Heart left ventricle (tissue), 16 donors: ENCODE measurements at places on chromosomes 3 and 15. TPM values are rescaled to one million over a fixed set of nuclear protein-coding genes. Genes with fewer than 3 reads are reported as not detected.

BCL2A1 gene
- 3.0 TPM for total RNA-seq

- no peak for DNase-seq
- H3K27ac ChIP-seq: no peak overlapping the region
- no peak overlapping the region for H3K4me3 ChIP-seq
- H3K36me3 ChIP-seq: no peaks in the 10 kb centered on the region
- no peaks in the 10 kb centered on the region for H3K4me1 ChIP-seq
- no peaks in the 10 kb centered on the region for H3K27me3 ChIP-seq
Observed at GRCh38 chr3:72632129-72632528, 216.1 kb downstream of the SHQ1 start.

DNA sequence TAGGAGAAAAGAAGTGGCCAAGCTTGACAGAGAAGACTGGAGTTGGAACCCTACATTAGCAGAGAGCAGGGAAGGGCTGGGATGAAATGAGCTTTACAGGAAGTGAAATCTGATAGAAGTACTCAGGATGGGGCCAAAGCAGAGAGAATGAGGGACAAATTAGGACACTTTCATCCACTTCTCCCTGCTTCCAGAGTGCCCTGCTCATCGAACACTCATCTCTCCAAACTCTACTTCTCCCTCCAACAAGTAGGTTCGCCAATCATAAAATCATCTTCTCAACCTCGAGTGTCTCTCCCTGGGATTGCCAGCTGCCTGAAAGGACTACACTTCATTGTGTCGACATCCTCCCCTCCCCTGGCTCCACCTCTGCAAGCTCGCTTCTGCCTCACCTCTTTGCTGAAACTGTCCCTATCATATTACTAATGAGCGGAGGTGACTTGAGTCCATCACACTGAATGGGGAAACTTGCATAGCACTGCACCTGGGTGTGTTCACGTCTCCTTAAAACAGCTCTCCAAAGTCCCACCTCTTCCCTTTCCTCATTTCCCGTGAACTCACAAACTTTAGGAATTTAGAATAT is 365.8 kb downstream of the FOXP1 start:
- DNase-seq: no peak
- no peak overlapping the region for H3K27ac ChIP-seq
- H3K4me3 ChIP-seq: no peak overlapping the region

SLC22A14 gene
- 0.13 TPM for total RNA-seq

DNA sequence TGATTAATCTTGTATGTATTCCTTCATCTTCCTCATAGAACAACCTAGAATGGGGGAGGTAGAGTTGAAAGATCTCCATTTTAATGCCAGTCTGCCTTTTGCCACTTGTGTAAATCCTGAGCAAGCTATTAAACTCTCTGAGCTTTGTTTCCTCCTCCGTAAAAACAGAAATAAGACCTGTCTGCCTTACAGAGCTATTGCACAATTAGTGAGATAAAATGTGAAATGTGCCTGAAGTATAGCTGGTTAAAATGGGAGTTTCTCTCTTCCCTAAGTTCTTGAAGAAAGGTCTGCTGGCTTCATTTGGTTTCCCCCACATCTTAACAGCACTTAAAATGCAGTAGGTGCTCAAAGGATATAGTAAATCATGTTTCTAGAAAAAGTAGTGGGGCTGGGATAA is 19.0 kb downstream of the ALDH1A2 start:
- H3K36me3 ChIP-seq: no peaks in the 10 kb centered on the region
- H3K27ac ChIP-seq: no peak overlapping the region
- no peak overlapping the region for H3K4me3 ChIP-seq
- DNase-seq: no peak
- H3K27me3 ChIP-seq: no peaks in the 10 kb centered on the region

DNA sequence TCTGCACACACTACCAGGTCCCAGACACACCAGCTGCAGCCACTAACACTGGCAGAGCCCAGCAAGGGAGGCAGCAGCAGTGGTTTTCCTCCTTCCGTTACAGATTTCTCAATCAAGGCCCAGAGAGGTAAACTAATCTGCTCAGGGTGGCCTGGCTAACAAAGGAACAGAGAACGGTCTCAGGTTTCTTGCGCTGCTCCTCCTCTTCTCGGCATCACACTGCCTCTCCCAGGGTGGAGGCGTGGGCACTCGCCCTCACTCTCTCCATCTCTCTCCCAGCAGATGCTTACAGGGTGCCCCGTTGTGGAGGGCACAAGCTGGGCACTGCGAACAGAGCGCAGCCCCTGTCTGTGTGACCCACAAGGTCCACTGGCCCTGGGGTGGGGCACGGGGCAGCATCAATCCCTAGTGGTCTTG is 228.7 kb downstream of the VPS13C start:
- no peaks in the 10 kb centered on the region for H3K36me3 ChIP-seq
- no peak overlapping the region for H3K4me3 ChIP-seq
- no peak for DNase-seq
- no peaks in the 10 kb centered on the region for H3K4me1 ChIP-seq
- H3K27me3 ChIP-seq: peaks cover 3% of the 10 kb centered on the region

GRCh38 chr3:24529210-24529609 is 34.6 kb upstream of the THRB start:
- no peak overlapping the region for H3K4me3 ChIP-seq
- H3K27ac ChIP-seq: no peak overlapping the region
- DNase-seq: no peak
- H3K4me1 ChIP-seq: no peaks in the 10 kb centered on the region

DNA sequence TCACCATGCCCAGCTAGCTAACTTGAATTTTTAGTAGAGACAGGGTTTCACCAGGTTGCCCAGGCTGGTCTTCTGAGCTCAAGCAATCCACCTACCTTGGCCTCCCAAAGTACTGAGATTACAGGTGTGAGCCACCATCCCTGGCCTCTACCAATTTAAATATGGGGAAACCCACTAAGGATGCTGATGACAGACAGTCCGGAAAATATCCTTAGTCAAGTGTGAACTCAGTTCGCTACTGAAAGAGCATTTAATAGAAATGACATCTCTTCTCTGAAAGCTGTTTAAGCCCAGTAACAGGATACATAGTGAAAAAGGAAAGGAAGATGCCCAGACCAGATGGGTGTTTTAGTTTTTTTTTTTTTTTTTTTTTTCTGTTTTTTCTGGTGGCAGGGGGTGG is 7.7 kb upstream of the GRAMD2A start:
- no peak for DNase-seq
- peaks cover 43% of the 10 kb centered on the region for H3K4me1 ChIP-seq
- H3K36me3 ChIP-seq: peaks cover 49% of the 10 kb centered on the region
- H3K4me3 ChIP-seq: no peak overlapping the region

GRCh38 chr15:84006421-84006820 is 229.2 kb upstream of the GOLGA6L4 start:
- H3K27me3 ChIP-seq: no peaks in the 10 kb centered on the region
- H3K4me3 ChIP-seq: no peak overlapping the region
- no peak for DNase-seq

ZNF385D gene
- 19.8 TPM for total RNA-seq

- no peak overlapping the region for H3K27ac ChIP-seq
- H3K4me3 ChIP-seq: no peak overlapping the region
- no peaks in the 10 kb centered on the region for H3K27me3 ChIP-seq
- no peak for DNase-seq
- no peaks in the 10 kb centered on the region for H3K36me3 ChIP-seq
- no peaks in the 10 kb centered on the region for H3K4me1 ChIP-seq
Observed at GRCh38 chr15:76986743-76987142, 8.2 kb upstream of the PSTPIP1 start.

- DNase-seq: peak; percentile 53
- peaks cover 14% of the 10 kb centered on the region for H3K4me1 ChIP-seq
- H3K4me3 ChIP-seq: peak overlapping the region; percentile 85
Observed at GRCh38 chr15:75640483-75641178, 607 bp upstream of the IMP3 start.

DNA sequence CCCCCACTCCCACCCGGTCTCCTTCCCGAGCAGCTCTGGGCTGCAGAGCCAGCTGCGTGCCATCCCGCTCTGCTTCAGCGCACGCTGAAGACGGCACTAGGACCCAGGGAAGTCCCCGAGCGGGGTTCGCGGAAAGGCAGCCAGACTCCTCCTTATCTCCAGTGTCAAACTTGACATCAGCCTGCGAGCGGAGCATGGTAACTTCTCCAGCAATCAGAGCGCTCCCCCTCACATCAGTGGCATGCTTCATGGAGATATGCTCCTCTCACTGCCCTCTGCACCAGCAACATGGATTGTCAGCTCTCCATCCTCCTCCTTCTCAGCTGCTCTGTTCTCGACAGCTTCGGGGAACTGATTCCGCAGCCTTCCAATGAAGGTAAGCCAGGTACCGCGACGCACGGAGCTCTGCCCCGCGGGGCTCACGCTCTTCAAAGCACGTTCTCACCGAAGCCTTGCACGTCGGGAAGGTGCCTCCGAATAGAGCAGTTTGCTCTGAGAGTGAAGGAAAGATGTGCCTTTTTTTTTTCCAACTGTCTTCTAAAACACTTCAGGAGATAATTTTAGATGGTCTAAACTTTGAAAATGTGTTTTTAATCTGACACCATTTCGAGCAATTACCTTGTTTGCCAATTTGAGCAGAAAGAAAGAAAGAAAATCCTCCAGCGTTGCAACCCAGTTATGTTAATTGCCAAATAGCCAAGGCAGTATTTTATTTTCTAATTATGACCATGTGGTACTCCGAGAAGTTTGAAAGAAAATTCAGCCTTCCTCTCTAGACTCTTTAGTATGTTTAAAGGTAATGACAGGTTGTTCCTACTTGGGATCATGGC is at the start of gene EPHA3:
Gene EPHA3 (plus strand): TSS at position 161 of the 830 bp plus-strand sequence. CDS start 128 bp downstream, at position 289.
- no peaks in the 10 kb centered on the region for H3K27me3 ChIP-seq
- peak; percentile 84 for DNase-seq
- peak within 1 kb of the TSS; percentile 43 for H3K27ac ChIP-seq
- H3K4me1 ChIP-seq: peaks cover 7% of the 10 kb centered on the region
- no peaks in the 10 kb centered on the region for H3K36me3 ChIP-seq
- H3K4me3 ChIP-seq: peak within 1 kb of the TSS; percentile 57

- H3K4me3 ChIP-seq: no peak overlapping the region
- H3K4me1 ChIP-seq: peaks cover 8% of the 10 kb centered on the region
- DNase-seq: no peak
- H3K27me3 ChIP-seq: no peaks in the 10 kb centered on the region
- H3K27ac ChIP-seq: no peak overlapping the region
Observed at GRCh38 chr3:170220871-170221270, 1.4 kb upstream of the PRKCI start.

DNA sequence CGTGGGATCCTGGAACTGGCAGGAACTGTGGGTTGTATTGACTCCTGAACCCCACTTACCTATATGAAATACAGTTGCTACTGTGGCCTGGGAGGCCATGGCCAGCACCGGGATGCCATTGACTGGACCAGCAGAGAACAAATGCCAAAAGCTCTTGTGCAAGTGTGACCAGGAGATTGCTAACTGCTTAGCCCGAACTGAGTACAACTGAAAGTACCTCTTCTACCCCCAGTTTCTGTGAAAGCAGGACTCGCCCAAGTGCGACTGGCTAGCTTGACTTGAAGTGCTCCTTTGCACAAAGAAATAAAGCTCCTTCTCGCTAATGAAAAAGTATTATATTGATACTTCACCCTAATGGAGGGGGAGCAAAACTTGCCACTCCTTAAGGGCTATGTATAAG is 101.3 kb upstream of the ATP11B start:
- peaks cover 21% of the 10 kb centered on the region for H3K27me3 ChIP-seq
- H3K4me3 ChIP-seq: no peak overlapping the region
- H3K4me1 ChIP-seq: no peaks in the 10 kb centered on the region
- DNase-seq: no peak

AP4E1 gene
- 12.0 TPM for total RNA-seq

DNA sequence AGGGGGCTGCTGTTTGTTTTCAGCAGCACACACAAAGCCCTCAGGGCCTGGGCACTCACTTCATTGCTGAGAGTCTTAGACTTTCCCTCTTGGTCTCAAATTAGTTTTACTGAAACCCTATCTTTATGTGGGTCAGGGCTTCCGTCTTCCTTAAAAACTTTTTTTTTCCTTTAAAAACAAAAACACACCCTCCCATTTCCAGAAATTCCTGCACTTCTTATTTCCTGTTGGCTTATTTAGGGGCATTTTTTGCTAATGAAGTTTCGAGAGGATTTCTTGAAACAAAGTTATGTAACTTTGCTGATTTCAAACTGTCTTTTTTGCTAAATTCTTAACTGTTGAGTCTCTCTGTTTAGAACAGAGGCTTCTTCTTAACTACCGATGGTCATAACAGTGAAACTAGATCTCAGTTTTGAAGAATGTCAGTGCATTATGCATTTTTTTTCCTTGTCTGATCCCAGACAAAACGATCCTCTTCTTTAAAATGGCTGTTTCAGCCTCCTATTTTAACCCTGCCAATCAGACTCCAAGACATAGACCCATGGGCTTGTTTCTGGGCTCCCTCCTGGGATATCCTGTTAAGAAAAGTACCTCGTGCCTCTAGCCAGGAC is 23.3 kb downstream of the ANAPC13 start:
- H3K36me3 ChIP-seq: no peaks in the 10 kb centered on the region
- no peaks in the 10 kb centered on the region for H3K4me1 ChIP-seq
- no peak for DNase-seq
- no peaks in the 10 kb centered on the region for H3K27me3 ChIP-seq
- peak overlapping the region; percentile 76 for H3K27ac ChIP-seq
- H3K4me3 ChIP-seq: no peak overlapping the region

DNA sequence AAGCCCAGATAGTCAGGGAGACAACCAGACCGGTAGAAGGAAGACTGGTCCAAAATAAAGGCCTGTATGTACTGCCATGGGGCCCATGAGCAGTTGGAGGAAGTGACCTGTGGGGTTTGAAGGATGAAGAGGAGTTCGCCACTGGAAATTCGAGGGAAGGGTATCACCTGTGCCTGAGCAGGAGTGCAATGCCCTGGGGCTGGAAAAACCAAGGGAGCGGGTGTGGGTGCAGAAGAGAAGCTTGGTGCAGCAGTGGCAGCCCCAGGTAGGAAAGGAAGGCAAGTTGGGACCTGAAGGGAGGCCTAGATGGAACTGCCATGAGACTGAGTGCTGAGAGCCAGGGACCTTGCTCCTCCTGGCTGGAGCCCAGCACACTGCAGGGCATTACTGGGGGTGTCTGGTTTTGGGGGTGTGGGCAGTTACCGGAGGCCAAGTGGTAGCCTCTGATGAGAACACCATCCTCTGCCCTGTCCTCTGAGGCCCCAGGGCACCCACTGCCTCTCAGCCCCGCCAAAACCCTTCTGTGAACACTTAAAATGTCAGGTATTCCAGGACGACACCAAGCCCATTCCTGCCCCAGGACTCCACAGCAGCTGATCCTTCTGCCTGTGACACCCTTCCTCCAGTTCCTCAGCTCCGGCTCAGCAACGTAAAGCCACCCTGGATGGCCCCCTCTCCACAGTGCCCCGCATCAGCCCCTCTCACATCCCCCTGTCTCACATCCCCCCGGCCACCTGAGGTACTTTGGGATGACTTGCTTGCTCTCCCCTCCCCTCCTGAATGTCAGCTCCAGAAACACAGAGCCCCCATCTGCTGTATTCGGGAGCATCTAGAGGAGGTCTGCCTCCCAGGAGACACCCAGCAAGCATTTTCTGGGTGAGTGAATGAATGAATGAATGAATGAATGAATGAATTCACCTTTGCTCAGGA is 42.9 kb downstream of the WNT7A start:
- no peaks in the 10 kb centered on the region for H3K36me3 ChIP-seq
- no peak for DNase-seq
- H3K4me1 ChIP-seq: no peaks in the 10 kb centered on the region
- no peak overlapping the region for H3K4me3 ChIP-seq
